ENCODE measurements at places on chromosomes 7 and 10. TPM values are rescaled to one million over a fixed set of nuclear protein-coding genes. Genes with fewer than 3 reads are reported as not detected.

Gene ADAMTS14
- total RNA-seq, result 0.43 TPM

Gene CPEB3
- 14.1 TPM for total RNA-seq

Gene OPALIN
- not detected for total RNA-seq

GRCh38 chr10:129385600-129385999 lies 81.4 kb upstream of the MGMT start:
- no peak for DNase-seq

DNA sequence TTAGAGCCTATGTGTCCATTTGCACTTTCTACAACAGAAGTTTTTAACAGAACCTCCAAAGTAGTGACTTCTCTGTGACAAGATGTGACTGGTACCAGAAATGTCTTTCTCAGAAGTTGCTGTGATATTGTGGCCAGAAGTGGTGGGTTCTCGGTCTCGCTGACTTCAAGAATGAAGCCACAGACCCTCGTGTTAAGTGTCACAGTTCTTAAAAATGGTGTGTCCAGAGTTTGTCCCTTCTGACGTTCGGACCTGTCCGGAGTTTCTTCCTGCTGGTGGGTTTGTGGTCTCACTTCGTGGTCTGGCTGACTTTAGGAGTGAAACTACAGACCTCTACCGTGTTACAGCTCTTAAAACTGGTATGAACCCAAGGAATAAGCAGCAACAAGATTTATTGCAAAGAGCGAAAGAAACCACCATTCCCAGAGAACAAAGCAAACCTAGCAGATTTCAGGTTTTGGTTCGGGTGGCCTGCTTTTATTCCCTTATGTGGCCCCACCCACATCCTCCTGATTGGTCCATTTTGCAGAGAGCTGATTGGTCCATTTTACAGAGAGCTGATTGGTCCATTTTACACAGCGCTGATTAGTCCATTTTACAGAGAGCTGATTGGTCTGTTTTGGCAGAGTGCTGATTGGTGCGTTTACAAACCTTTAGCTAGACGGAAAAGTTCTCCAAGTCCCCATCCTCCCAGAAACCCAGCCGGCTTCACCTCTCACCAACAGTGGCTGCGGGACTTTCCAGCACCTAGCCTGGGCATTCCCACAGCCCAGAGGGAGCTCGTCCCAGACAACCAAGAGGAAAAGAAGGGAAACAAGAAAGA lies 3.0 kb downstream of the ITPRID1 start:
- no peak for DNase-seq

DNA sequence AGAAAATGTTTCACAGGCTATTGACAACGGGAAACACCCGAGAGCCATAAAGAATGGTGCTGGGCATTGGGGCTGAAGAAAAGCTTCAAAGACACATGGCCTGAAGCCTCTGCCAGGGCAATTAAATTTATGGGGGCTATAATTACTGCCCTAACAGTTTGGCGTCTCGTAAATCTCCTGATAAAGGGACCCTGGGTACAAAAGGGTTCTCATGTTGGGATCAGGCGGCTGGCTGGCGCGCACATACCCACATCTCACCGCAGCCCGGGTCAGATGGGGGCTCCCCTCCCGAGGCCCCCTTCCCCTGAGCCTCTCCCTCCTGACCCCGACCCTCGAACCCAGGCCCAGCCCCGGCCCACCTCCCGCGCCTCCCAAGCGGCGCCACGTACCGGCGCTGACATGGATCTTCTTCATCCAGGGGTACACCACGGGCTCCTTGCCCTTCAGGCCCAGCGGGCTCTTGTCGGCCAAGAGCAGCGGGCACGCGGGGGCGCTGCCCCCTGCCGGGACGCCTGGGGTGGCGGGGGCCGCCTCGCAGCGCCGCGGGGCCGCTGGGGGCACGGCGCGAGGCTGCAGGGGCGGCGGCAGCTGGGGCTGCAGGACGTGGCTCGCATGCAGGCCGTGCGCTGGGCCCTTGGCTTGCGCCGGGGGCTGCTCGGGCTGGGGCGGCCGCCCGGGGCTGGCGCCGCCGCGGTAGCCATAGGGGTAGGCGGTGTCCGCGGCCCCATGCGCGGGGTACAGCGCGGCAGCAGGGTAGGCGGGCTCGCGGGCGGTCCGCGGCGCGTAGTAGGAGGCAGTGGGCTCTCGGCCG lies 623 bp downstream of the HOXA4 start:
- no peak for DNase-seq

Gene TET1
- total RNA-seq, result 3.1 TPM

DNA sequence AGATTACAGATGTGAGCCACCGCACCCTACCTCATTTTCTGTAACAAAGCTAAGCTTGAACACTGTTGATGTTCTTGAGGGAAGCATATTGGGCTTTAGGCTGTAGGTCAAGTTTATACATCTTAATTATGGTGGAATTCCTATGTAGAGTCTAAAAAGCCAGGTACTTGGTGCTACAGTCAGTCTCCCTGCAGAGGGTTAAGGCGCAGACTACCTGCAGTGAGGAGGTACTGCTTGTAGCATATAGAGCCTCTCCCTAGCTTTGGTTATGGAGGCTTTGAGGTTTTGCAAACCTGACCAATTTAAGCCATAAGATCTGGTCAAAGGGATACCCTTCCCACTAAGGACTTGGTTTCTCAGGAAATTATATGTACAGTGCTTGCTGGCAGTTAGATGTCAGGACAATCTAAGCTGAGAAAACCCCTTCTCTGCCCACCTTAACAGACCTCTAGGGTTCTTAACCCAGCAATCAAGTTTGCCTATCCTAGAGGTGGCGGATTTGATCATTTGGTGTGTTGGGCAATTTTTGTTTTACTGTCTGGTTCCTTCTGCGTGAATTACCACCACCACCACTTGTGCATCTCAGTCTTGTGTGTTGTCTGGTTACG lies 6.0 kb downstream of the PPIA start:
- no peak for DNase-seq
